ENCODE measurements at places on chromosomes 2 and 18. TPM values are rescaled to one million over a fixed set of nuclear protein-coding genes. Genes with fewer than 3 reads are reported as not detected.

CNTNAP5 gene
- total RNA-seq = not detected

GRCh38 chr2:217077831-217078407 lies 218.1 kb upstream of the TNP1 start:
- no peak overlapping the region for H3K4me3 ChIP-seq
- no peak overlapping the region for H3K27ac ChIP-seq
- H3K4me1 ChIP-seq = peaks cover 21% of the 10 kb centered on the region

MRPL33 gene
- total RNA-seq = 342 TPM

- no peaks in the 10 kb centered on the region for H3K36me3 ChIP-seq
- H3K4me1 ChIP-seq = no peaks in the 10 kb centered on the region
- no peaks in the 10 kb centered on the region for H3K27me3 ChIP-seq
- DNase-seq = no peak
Measured at GRCh38 chr2:169765523-169765922, 31.9 kb downstream of the KLHL23 start.

TBC1D8 gene
- 22.0 TPM for total RNA-seq

- no peak overlapping the region for H3K4me3 ChIP-seq
- H3K27me3 ChIP-seq = no peaks in the 10 kb centered on the region
- no peaks in the 10 kb centered on the region for H3K36me3 ChIP-seq
- H3K4me1 ChIP-seq = peaks cover 4% of the 10 kb centered on the region
Measured at GRCh38 chr2:23456396-23456795, 71.4 kb downstream of the KLHL29 start.

UGT1A1 gene
- total RNA-seq = not detected

GRCh38 chr18:29083545-29083944 lies 906.6 kb upstream of the CDH2 start:
- no peaks in the 10 kb centered on the region for H3K36me3 ChIP-seq
- no peak for DNase-seq
- no peak overlapping the region for H3K27ac ChIP-seq
- H3K27me3 ChIP-seq = no peaks in the 10 kb centered on the region
- no peak overlapping the region for H3K4me3 ChIP-seq

- peaks cover under 1% of the 10 kb centered on the region for H3K4me1 ChIP-seq
- no peak overlapping the region for H3K27ac ChIP-seq
- no peaks in the 10 kb centered on the region for H3K27me3 ChIP-seq
- no peak overlapping the region for H3K4me3 ChIP-seq
Measured at GRCh38 chr2:9708683-9709538, 78.1 kb upstream of the YWHAQ start.

DNA sequence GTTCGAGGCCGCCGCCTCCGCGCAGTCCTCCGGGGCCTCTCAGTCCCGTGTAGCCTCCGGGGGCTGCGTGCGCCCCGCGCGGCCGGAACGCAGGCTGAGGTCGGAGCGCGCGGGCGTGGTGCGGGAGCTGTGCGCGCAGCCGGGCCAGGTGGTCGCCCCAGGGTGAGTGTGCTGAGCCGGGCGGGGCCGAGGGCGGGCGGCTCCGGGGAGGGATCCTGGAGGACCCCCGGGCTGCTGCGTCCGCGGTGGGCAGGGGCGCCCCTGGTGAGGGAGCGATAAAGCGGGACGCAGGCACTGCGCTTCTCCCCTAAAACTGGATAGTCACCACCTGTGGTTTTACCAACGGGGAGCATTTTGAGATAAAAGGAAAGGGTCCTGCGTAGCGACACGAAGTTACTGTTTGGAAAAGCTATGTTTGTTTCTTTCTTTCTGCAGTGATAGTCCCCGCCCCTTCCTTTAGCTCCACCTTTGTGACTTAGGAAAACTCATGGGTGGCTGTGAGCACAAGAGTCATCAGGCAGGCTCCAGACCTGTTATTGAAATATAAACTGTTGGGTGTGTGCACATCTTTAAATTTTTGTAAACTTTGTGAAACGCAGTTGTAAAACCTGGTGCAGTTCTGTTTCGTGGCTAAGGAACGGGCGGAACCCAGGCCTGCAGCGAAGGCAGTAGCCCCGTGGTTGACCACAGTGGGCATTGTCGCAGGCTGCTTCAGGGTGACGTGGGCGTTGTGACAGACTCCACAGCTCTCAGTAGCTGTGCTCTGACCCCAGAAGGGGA lies 687 bp downstream of the CTDP1 start:
- H3K4me3 ChIP-seq = peak overlapping the region; percentile 94
- no peak for DNase-seq
- H3K36me3 ChIP-seq = no peaks in the 10 kb centered on the region
- H3K27me3 ChIP-seq = no peaks in the 10 kb centered on the region
- peaks cover 39% of the 10 kb centered on the region for H3K4me1 ChIP-seq

DNA sequence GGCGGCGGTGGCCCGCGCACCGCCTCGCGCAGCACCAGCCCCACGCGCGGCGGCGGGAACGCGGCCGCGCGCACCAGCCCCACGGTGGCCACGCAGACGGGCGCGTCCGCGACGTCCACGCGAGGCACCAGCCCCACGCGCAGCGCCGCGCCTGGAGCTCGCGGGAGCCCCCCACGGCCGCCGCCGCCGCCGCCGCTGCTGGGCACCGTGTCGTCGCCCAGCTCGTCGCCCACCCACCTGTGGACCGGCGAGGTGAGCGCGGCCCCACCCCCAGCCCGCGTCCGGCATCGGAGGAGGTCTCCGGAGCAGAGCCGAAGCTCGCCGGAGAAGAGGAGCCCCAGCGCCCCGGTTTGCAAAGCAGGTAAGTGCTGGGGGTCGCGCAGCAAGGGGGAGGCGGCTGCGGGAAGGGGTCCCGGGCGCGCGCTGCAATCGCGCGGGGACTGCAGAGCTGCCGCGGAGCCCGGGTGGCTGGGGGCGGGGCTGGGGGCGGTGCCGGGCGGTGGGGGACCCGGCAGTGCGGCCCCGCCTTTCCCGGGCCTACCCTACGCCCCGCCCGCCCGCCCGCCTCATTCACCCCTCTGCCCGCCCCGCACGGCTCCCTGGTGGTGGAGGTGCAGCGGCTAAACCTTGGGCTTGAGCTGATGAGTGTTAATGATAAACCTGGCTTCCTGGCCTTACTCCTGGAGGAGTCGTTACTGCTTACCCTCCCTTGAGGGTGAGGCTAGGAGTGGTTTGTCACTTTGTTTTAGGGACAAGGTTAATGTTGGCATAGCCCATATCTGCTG lies 851 bp downstream of the FAM117B start:
- H3K27ac ChIP-seq = peak overlapping the region; percentile 89
- H3K27me3 ChIP-seq = no peaks in the 10 kb centered on the region
- H3K4me1 ChIP-seq = peaks cover 17% of the 10 kb centered on the region
- H3K4me3 ChIP-seq = peak overlapping the region; percentile 99

SNRNP27 gene
- 53.8 TPM for total RNA-seq

HEATR5B gene
- total RNA-seq = 14.6 TPM

- no peak overlapping the region for H3K27ac ChIP-seq
- no peak overlapping the region for H3K4me3 ChIP-seq
- H3K27me3 ChIP-seq = no peaks in the 10 kb centered on the region
- no peaks in the 10 kb centered on the region for H3K4me1 ChIP-seq
Measured at GRCh38 chr18:22045221-22045918, 124.0 kb upstream of the GATA6 start.

TUBA3E gene
- not detected for total RNA-seq

DNA sequence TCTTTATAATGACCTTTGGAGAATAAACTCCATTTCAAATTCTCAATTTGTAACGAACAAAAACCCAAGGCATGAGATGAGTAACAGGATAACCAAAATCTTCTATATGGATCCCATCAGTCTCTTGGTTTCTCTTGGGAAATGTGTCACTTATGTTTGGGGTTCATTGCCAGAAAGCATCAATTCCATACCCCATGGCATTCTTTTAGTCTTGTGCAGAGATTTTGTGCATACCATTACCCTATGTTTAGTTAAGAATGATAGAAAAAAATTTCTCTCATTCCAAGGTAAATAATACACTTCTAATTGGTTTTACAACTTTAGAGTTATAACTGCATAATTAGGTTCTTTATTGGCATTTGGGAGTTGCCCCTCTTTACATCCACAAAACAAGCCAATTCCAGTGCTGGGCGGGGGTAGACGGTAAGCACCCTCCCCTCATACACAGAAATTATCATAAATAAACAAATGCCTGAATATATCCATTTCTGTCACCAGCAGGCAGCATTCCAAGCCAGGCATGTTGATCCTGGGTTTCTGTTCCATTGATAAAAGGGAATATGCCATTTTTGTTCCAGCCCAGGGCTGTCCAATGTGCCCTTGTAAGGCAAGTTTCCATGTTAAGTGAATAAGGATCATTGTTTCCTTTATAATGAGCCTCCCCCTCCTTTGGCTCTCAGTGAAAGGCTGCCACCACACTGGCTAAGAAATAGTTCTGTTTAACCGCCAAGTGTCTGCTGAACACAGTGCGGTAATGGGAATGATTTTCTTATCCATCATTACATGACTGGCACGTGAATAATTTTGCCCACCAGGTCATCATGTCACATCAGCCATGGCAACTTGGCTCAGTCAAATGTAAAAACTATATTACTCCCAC lies 680.1 kb upstream of the ZEB2 start:
- H3K36me3 ChIP-seq = no peaks in the 10 kb centered on the region
- H3K27me3 ChIP-seq = no peaks in the 10 kb centered on the region
- no peaks in the 10 kb centered on the region for H3K4me1 ChIP-seq
- no peak overlapping the region for H3K27ac ChIP-seq
- peak; percentile 55 for DNase-seq

COL3A1 gene
- total RNA-seq = 200 TPM

- H3K4me1 ChIP-seq = no peaks in the 10 kb centered on the region
- H3K27ac ChIP-seq = no peak overlapping the region
- no peaks in the 10 kb centered on the region for H3K27me3 ChIP-seq
- H3K4me3 ChIP-seq = no peak overlapping the region
Measured at GRCh38 chr2:111667542-111668273, 216.3 kb downstream of the ANAPC1 start.

DNA sequence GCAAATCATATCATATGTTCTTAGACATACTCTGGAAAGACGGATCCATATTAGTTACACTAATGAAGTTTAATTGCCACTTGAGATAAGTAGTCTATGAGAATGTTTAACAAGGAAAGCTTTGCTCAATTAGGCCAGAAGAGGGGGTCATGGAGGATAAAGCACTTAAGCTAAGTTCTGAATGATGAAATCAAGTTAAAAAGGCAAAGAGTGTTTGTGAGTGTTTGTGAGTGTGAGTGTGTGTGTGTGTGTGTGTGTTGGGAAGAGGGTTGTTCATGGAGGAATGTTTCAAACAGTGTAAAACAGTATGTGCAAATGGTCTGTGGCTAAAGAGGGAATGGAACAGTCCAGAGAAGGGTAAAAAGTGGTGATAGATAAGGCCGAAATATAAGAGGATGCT lies 360.9 kb downstream of the ERBB4 start:
- no peak overlapping the region for H3K27ac ChIP-seq
- no peak overlapping the region for H3K4me3 ChIP-seq
- no peaks in the 10 kb centered on the region for H3K36me3 ChIP-seq

DNA sequence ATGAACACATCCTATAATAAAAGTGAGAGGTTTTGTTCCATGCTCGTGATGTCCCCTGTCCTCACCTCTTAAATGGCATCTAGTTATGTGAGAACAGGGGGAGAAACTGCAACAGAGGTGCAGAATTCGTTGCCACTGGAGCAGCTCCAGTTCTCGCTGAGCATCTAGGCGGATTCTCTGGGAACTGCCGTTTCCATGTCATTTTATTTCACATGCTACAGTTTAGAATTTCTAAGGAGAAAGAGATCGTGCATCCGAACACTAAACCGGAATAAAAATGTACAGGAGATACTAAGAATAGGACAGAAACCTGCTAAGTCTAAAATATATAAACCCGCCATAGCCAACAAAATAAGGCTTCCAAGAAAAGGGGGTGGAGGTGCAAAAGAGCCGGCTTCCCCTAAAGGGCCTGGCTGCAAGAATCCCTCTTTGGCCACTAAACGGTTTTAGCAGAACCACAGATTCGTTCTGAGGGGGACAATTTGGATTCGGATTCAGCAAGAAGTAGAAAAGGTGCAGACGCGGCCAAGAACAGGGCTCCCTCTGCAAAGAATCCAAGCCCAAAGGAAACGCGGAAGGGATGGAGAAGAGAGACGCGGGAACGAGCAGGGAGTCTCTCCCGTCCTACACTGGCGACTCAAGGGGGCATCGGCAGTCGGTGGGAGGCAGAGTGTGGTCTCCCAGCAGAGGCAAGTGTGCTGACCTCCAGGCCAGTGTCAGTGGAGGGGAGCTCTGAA lies 1.3 kb downstream of the TMEM163 start:
- H3K4me3 ChIP-seq = peak overlapping the region; percentile 44
- peaks cover 9% of the 10 kb centered on the region for H3K4me1 ChIP-seq
- no peaks in the 10 kb centered on the region for H3K36me3 ChIP-seq
- peak; percentile 86 for DNase-seq

GRCh38 chr2:199907008-199907714 lies 3.9 kb upstream of the C2orf69 start:
- H3K4me3 ChIP-seq = no peak overlapping the region
- H3K4me1 ChIP-seq = peaks cover 7% of the 10 kb centered on the region
- DNase-seq = no peak
- H3K27ac ChIP-seq = no peak overlapping the region
- H3K27me3 ChIP-seq = no peaks in the 10 kb centered on the region
- H3K36me3 ChIP-seq = no peaks in the 10 kb centered on the region

GRCh38 chr2:207224791-207225482 lies 59.2 kb upstream of the KLF7 start:
- DNase-seq = no peak
- no peak overlapping the region for H3K4me3 ChIP-seq
- H3K27me3 ChIP-seq = no peaks in the 10 kb centered on the region
- peaks cover 52% of the 10 kb centered on the region for H3K4me1 ChIP-seq

DNA sequence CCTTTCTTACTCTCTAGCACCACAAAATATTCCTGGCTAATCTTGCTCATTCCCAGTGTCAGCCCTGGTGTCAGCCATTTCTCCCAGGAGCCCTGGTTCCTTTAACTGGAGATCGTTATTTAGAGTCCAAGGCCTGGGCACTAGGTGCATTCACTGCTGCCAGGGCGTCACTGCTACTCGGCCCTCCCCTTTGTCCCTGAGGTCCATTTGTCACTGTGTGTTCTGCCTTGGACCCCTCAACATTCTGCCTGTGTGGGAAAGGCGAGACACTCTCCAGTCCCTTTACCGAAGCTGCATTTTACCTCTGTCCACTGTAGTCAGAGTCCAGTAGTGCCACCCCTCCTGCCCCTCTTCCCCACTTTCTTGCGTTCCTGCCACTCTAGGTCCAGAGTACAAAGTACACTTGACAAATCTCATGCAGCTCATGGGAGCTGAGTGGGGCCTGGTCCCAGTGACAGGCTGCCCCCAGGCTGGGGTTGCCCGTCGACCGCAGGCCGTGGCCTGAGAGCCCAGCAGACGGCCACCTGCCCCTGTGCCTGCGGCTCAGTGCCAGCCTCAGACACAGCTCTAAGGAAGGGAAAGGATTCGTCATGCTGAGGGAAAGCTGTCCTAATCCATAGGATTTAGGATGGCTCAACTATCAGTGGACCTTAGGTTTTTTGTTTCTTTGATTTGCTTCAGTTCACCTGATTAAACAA lies 52.1 kb downstream of the COPS8 start:
- H3K27me3 ChIP-seq = no peaks in the 10 kb centered on the region
- peaks cover 6% of the 10 kb centered on the region for H3K4me1 ChIP-seq
- DNase-seq = peak; percentile 83
- no peaks in the 10 kb centered on the region for H3K36me3 ChIP-seq
- H3K4me3 ChIP-seq = no peak overlapping the region

- H3K36me3 ChIP-seq = no peaks in the 10 kb centered on the region
- H3K4me1 ChIP-seq = peaks cover 13% of the 10 kb centered on the region
- no peak for DNase-seq
- H3K4me3 ChIP-seq = no peak overlapping the region
- no peak overlapping the region for H3K27ac ChIP-seq
Measured at GRCh38 chr2:106180602-106181001, 13.5 kb downstream of the UXS1 start.
